CD8-positive, alpha-beta T cell (primary cell): ENCODE measurements at places on chromosomes 4 and X. TPM values are rescaled to one million over a fixed set of nuclear protein-coding genes. Genes with fewer than 3 reads are reported as not detected.

DNA sequence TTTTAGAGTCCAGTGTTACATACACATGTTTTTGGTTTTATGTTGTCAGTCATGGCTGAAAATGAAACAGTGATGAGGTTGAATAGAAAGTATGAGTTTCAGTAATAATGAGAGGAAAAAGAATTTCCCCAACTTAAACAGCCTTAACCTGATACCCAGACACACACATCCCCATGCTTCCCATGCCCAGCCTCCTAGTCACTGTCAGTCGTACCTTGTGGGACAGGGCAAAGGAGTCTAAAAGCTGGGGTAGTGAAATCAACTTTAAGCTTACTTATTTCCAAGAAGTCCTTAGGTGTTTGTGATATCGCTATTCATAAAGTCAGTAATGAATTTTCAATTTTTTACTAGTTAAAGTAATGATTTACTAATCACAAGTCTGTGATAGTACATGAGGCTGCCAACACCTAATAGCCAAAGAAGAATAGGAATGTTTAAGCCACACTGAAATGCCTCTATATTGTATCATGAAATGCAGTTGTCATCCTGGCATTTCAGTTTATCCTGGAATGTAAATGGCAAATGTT lies 24.3 kb upstream of the GPR34 start:
- no peak for DNase-seq

DNA sequence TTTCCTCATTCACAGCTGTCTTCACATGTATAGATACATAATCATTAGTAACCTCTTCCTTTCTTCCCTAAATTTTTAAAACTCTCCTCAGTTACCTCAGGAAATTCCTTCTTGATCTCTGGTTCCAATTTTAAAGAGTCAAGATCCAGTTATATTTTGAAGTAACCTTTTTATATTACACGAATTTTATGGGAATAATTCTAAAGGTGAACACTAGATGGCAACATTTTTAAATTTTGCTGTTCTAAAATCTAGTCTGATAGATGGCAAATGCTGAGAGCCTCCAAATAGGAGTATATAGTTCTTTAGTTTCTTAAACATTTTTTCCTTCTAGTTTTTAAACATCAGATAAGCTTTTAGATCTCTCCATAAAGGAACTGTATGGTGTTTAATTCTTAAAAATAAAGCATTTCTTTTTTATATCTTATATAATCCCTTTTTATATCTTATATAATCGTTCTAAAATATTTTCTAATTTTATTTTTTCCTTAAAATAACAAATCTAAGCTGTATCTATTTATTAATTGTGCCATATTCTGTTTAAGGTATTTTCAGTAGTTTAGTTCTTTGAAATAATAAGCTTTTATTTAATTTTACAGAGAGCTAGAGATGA lies 37.9 kb upstream of the PAPSS1 start:
- no peak for DNase-seq

- DNase-seq, result peak; percentile 84
These were observed 482 bp downstream of the RNF4 start for GRCh38 chr4:2469192-2469984.

DNA sequence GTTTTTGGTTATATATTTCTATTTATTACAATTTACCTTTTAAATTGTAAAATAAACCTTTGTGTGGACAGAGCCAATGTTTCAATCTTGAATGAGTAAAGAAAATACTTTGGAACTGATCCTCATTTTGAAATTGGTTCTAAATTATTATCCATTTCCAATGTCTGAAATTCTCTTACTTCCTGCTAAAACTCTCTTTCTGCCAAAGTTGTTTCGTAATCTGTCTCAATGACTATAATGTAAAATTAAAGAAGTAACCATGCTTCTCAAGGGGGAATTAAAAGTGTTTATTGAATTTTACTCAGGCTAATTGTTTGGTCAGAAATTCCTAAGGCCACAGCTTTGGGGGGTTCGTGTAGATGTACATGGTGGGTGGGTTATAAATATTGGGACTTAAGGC lies 34.8 kb downstream of the YIPF6 start:
- DNase-seq, result no peak

Gene TACC3
- total RNA-seq, result 131 TPM

- no peak for DNase-seq
These were observed 74.7 kb downstream of the FAM47B start for GRCh38 chrX:35017284-35017683.

Gene SH3BP2
- 24.8 TPM for total RNA-seq

Gene LGI2
- total RNA-seq, result not detected

DNA sequence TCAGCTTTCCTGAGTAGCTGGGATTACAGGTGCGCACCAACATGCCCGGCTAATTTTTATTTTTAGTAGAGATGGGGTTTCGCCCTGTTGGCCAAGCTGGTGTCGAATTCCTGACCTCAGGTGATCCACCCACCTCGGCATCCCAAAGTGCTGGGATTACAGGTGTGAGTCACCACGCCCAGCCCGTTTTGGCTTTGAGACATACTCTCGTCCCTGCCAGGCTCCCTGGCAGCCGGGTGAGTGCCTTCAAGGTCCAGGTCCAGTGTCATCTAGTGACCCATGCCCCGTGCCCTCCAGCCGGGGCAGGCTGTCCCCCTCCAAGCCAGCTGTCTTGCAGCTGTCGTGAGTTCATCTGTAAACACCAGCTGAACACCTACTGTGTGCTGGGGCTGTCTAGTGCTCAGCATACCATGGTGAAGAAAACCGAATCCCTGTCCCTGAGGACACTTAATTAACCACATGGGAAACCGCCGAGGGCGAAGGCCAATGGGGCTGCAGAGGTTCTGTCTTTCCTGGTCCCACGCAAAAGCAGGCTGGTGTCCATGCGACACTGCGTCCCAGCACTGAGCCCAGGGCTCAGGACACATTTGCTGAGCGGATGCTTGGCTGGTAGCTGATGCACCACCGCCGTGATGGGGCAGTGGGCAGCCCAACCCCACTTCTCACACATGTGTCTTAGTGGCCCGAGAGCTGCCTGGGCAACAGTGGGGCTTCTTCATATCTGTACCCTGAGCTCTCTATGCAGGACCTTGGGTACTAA lies 21.9 kb downstream of the NSG1 start:
- no peak for DNase-seq

Gene IL9R
- 2.0 TPM for total RNA-seq

GRCh38 chr4:2733001-2733843 lies 22.9 kb downstream of the TNIP2 start:
- DNase-seq, result no peak

- no peak for DNase-seq
These were observed 22.9 kb downstream of the ATP5ME start for GRCh38 chr4:650951-651883.

DNA sequence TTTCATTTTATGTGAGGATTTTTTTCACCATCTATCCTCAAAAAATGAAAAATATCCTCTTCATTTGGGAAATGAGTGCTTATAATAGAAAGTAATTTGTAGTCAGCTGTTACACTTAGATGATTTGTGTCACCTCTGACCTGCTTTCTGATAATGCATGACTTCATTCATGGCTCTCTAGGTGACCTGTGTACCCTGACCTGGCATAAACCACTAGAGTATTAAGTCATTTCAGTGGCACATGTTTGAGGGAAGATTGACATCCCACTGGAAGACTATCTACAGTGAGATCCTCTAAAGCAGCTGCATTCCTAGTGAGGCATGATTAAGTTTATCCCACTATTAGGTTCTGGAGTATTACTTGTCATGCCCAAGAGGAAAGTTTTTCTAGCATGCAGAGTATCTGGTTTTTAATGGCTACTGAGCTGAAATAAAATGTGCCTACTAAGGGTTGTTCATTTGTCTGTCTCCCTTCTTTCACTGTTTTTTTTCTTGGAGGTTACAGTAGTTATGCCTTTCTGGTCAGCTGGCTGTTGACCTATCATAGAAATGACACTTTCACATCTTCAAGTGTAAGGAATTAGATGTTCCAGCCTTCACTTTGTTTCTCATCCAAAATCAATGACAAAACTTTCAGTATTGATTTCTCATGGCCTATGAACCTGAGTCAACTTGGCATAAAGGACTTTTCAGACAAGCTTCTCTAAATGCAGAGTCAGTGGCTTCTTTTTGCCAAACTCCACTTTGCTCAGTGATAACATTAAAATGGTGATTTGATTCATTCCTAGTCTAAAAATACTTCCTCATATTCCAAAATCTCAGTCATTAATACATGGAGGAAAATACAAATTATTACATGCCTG lies 33.1 kb downstream of the TET2 start:
- DNase-seq, result no peak

Gene SHOX
- total RNA-seq, result not detected

- DNase-seq, result no peak
These were observed 14.4 kb downstream of the MECP2 start for GRCh38 chrX:154083126-154083517.

- DNase-seq, result no peak
These were observed 202.7 kb downstream of the SPRY1 start for GRCh38 chr4:123599061-123599919.

Gene ZFP42
- not detected for total RNA-seq

Gene F8A3
- total RNA-seq, result 4.8 TPM

DNA sequence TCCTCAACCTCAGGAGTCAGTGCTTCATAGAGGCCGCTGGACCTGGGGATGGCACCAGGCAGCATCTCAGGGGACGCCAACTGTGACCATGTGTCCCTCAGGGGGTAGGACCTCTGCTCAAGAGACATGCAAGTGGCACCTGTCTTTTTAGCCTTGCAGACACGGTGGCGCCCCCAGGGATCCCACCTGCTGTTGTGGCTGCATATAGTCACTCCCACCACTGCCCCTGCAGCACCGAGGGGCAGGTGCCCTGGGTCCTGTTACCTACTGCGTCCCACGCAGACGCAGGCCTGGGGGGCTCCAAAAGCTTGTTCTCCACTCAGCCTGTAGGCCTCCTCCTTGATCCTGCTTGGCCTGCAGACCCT lies 2.5 kb downstream of the MYL5 start:
- DNase-seq, result no peak

Gene ERAS
- total RNA-seq, result not detected

DNA sequence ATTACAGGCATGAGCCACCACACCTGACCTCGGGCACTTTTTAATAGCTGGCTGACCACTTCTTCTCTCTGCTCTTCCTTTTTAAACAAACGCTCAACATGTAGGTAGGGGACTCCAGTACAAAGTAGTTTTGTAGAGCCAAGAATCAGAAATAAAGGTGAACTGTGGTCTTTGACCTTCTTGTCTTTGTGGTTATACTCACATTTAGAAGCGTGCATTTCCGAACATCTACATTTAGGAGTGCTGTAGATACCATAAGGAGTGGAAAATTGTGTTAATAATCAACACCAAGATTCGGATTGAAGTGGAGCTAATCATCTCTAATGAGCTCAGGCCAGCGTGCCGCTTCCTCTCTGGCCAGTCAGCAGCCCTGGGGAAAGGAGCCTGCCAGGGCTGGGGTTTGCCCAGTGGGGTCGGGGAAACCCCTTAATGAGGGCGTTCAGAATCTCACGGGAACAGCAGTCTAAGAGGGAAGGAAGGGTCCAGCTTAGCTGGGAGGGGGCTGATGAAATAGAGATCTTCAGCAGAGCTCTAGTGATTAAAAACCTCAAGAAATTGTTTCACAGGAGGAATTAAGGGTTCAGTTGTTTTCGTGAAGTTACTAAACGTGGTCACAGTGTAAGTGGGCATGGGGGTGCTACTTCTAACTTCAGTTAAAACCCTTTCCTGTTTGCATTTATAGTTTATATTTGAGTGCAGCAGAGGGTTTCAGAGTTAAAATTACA lies 81.2 kb downstream of the GAB1 start:
- DNase-seq, result no peak

DNA sequence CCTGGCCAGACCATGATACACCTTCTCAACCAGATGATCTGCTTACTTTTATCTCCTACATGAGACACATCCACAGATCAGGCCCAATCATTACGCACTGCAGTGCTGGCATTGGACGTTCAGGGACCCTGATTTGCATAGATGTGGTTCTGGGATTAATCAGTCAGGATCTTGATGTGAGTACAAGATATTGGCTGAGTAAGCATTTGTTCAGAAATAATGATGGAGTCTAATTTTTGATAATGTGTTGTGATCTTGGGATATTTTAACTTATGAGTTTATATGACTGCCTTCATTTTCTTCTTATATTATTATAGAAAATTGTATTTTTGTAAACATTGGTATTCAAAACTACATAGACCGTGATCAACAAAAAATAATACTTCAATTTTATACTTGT lies 39.4 kb downstream of the SLC10A6 start:
- no peak for DNase-seq

Gene GPRIN3
- 34.4 TPM for total RNA-seq

GRCh38 chr4:3491681-3492405 lies 28.7 kb downstream of the DOK7 start:
- DNase-seq, result no peak

GRCh38 chrX:21875013-21875412 lies 19.2 kb downstream of the YY2 start:
- DNase-seq, result no peak

Gene CD99
- total RNA-seq, result 120 TPM

- DNase-seq, result no peak
These were observed 1746.4 kb upstream of the PCDH7 start for GRCh38 chr4:28973587-28974350.

GRCh38 chr4:158255727-158256324 lies 45.5 kb downstream of the TMEM144 start:
- peak; percentile 9 for DNase-seq

Gene PNMA6A
- total RNA-seq, result 0.22 TPM

Gene USP17L27
- total RNA-seq, result not detected

GRCh38 chr4:173191623-173192041 lies 23.0 kb downstream of the GALNT7 start:
- DNase-seq, result no peak

GRCh38 chr4:172018358-172018757 lies 205.2 kb downstream of the GALNTL6 start:
- no peak for DNase-seq

DNA sequence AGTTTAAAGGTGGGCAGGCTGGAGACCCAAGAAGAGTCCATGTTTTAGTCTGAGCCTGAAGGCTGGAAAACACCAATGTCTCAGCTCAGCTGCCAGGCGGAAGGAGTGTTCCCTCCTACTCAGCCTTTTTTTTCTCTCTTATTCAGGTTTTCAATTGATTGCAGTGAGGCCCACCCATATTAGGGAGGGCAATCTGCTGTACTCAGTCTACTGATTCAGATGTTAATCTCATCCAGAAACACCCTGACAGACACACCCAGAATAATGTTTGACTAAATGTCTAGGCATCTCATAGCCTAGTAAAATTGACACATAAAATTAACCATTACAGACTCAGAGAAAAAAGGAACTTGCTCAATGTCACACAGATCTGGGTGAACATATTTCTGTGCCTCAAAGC lies 347.1 kb downstream of the GBA3 start:
- no peak for DNase-seq

DNA sequence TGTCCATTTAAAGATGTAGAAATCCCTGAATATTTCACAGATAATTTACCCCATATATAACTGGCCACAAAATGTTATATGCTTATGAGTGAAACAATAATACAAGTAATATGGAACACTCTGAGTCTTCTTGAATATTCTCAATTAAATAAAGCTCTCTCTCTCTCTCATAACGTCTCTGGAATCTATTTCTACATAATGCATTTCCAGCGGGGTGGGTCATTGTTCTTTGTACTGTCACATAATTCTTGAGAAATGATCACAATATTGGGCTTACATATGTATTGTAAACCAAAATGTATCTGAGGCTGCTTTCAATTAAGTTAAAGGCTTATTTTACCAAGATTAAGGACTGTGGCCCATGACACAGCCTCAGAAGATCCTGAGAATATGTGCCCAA lies 596.3 kb downstream of the FAT4 start:
- no peak for DNase-seq
